RWPE1 (cell line): ENCODE measurements at places on chromosomes 1 and 21.

GRCh38 chr1:65983500-65983899, 190.8 kb downstream of the PDE4B start:
- no peak for DNase-seq

- DNase-seq = no peak
These were observed 681.0 kb upstream of the ADAMTS5 start for GRCh38 chr21:27647921-27648320.

- DNase-seq = peak; percentile 82
These were observed 33.5 kb upstream of the C1orf53 start for GRCh38 chr1:197868751-197869489.

GRCh38 chr1:201876148-201876818, 12.4 kb upstream of the SHISA4 start:
- DNase-seq = no peak

GRCh38 chr1:229116114-229116513, 154.8 kb upstream of the RAB4A start:
- no peak for DNase-seq
